Kidney (tissue), 22 donors: ENCODE measurements at places on chromosomes 5 and 9. TPM values are rescaled to one million over a fixed set of nuclear protein-coding genes. Genes with fewer than 3 reads are reported as not detected.

- DNase-seq, result no peak
These were observed 46.2 kb downstream of the ANKRD33B start for GRCh38 chr5:10610058-10610457.

- DNase-seq, result no peak
These were observed 614.7 kb downstream of the TLR4 start for GRCh38 chr9:118318770-118319431.

DNA sequence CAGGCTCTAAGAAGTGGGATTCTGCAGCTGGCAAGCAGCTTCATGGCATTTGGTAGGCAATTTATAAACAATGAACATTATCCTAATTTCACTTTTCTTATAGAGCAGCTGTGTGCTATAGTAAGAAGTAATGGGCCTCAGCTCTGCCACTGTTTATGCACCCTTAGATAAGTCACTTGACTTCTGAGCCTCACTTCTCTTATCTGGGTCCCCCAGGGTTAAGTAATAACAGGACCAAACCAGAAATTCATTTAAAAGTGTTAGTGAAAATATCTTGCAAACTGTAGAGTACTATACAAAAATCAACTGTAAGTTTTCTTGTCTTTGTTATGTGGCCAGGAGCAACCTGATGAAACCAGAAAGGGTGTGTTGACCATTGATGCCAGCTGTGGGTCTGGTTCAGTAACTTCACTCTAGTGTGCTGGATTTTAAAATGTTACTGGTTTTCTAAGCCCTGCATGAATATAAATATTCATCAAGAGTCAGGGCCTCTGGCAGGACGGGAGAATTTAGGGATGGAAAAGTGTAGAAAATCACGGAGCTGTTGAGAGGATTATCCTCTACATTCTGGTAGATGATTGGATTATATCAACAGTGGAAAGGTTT, 24.2 kb downstream of the TNFAIP8 start:
- no peak for DNase-seq

- DNase-seq, result no peak
These were observed 3.2 kb upstream of the P4HA2 start for GRCh38 chr5:132230871-132231270.

Gene PCDHGA8
- total RNA-seq, result 1.8 TPM

Gene LCP2
- total RNA-seq, result 48.8 TPM

GRCh38 chr5:83844449-83845068, 123.9 kb upstream of the HAPLN1 start:
- no peak for DNase-seq

GRCh38 chr5:72541501-72542225, 34.5 kb upstream of the ZNF366 start:
- no peak for DNase-seq

DNA sequence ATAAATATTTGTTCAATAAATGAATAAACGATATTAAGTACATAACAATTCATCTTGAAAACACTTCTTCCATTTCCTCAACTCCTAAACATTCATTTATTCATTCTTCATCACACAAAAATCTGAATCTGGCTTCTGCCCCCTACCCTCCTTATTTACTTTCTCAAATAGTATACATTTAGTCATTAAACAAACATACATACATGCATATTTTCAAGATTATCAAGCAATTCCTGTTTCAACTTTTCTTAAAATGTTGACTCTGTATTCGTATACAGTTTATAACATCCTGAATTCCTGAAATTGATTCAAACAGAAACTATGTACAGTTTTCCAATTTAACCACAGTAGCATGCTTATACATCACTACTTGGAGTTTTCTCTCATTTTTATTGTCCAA, 129.0 kb downstream of the MUSK start:
- DNase-seq, result no peak

GRCh38 chr9:98635374-98635773, 73.4 kb downstream of the GABBR2 start:
- DNase-seq, result no peak

DNA sequence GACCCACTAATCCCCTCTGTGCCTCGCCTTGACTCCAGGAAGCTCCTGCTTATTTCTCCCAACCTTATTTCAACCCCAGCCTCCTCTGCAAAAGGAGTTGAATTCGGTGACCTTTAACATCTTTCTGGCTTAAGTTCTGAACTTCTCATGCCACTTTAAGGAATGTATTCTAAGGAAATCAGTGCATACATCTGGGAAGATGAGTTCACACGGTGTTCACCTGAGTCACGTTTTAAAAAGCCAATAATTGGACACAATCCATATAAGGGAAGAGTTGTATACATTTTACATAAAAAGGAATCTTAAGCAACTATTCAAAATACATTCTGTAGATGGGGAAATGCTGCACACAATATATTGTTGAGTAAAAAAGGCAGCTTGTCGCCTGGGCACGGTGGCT, 33.2 kb downstream of the FAT2 start:
- no peak for DNase-seq

Gene PTGS1
- total RNA-seq, result 9.4 TPM
